ENCODE measurements at places on chromosomes 16 and 17. TPM values are rescaled to one million over a fixed set of nuclear protein-coding genes. Genes with fewer than 3 reads are reported as not detected.
A peak's percentile ranks its signal among the peaks of the same experiment; 100 is the strongest.

Gene ZMYND15
- 0.18 TPM for total RNA-seq

DNA sequence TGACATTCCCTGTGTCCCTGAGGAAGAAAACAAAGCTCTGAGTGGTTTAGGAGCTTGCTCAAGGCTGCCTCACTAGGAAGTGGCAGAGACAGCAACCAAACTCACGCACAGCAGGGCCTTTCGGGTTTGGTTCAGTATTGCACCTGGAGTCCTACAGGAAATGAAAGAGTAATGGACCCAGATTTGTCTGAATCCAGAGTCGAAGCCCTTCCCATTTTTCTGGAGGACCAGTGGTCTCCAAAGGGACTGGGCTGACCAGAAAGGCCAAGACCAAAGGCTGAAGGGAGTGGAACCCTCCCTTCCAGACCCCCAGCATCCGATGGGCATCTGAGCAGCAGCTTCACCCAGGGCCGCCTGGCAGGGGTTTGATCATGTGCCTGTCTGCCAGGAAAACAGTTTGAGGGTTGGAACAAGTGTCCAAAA lies 85.5 kb upstream of the RPL38 start:
- no peak for DNase-seq

- DNase-seq = peak; percentile 38
These were observed 993 bp upstream of the ANKRD11 start for GRCh38 chr16:89491238-89491869.

Gene CLEC10A
- not detected for total RNA-seq

- no peak for DNase-seq
These were observed 77.3 kb downstream of the RPTOR start for GRCh38 chr17:80621997-80622357.

DNA sequence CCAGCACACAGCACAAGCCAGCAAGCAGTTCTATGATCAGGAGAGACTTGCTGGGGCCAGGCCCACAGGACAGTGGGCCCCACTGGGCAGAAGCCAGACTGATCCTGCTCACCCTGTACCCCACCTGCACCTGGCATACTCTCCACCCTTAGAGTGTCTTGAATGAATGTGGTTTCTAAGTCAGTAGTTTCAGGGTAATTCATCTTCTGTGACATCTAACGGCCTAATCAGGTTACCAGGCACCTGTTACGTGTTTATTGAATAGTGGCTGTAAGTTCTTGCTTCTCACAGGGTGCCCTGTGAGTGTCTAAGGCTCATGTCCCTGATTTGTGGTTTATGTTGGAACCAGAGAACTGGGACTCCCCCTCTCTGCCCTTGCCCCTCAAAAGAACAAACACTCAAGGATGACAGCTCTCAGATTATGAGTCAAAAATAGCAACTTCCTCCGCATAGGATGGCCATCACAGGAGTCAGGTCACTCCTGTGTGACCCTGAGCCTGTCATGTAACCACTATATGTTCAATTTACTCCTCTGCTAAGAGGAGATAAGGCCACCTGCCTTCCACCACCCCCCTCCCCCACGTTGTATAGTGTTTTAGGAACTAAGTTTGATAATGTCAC lies 7.0 kb upstream of the OR2C1 start:
- no peak for DNase-seq

Gene KRTAP3-1
- total RNA-seq = not detected

- peak; percentile 38 for DNase-seq
These were observed 9.2 kb downstream of the SYT17 start for GRCh38 chr16:19177111-19177739.

DNA sequence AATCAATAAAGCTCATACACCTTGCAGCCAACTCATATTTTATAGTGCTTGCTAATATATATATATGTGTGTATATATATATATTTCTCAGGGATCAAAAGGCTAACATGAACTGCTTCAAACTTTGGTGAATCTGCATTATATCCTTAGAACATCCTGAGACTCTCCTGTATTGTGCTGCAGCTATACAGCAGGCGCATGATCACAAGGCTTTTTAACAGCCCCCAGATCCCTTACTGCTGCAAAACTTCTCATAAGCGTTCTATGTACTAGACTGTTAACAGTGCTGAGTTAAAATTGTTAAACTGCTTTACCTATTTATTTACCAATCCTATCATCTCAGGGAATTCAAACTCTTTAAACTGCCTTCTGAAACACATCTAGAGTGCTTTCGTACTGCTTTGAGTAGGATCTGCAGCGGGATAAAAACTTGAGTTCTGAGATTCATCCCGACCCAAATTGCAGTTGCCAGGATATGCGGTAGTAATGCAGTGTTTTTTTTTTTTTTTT lies 1.3 kb downstream of the GPATCH8 start:
- DNase-seq = peak; percentile 43

DNA sequence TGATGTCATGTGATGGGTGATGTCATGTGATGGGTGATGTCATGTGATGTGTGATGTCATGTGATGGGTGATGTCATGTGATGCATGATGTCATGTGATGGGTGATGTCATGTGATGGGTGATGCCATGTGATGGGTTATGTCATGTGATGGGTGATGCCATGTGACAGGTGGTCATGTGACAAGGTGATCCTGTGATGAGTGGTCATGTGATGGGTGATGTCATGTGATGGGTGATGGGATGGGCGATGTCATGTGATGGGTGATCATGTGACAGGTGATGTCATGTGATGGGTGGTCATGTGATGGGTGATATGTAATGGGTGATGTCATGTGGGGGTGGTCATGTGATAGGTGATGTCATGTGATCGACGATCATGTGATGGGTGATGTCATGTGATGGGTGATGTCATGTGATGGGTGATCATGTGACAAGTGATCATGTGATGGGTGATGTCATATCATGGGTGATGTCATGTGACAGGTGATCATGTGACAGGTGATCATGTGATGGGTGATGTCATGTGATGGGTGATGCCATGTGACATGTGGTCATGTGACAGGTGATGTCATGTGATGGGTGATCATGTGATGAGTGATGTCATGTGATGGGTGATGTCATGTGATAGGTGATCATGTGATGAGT lies 17.2 kb downstream of the CD300LB start:
- peak; percentile 29 for DNase-seq

DNA sequence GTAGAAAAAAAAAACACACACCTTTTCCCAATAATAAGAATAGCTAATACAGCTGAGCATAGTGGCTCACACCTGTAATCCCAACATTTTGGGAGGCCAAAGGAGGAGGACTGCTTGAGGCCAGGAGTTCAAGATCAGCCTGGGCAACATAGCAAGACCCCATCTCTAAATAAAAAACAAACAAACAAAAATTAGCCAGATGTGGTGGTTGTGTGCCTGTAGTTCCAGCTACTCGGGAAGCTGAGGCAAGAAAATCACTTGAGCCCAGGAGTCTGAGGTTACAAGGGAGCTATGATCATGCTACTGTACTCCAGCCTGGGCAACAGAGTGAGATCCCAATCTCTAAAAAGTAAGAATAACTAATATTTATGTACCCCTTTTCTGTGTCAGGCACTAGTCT lies 42.8 kb upstream of the GFOD2 start:
- no peak for DNase-seq

Gene MAP1LC3B
- total RNA-seq = 15.3 TPM

- no peak for DNase-seq
These were observed 61.5 kb downstream of the GNAO1 start for GRCh38 chr16:56252835-56253234.

DNA sequence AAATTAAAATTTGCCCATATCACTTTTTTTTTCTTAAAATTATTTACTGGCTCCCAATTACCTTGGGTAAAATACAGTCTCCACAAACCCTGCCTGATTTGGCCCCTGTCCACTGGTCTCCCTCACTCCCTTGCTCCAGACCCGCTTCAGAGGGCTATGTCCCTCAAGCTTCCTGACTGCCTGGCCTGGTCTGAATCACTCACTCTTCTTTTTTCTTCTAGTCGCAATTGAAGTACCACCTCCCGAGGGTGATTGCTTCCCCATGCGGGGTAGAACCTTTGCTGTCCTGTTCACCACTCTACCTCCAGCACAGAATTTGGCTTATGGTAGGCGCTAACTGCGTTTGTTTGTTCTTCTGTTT lies 598 bp upstream of the PGAP3 start:
- DNase-seq = no peak

GRCh38 chr17:35069311-35069710 lies 5.8 kb upstream of the RFFL start:
- DNase-seq = no peak

Measured in HT-29 (cell line).